ENCODE measurements at places on chromosomes 2 and 18. TPM values are rescaled to one million over a fixed set of nuclear protein-coding genes. Genes with fewer than 3 reads are reported as not detected.

Gene REG1B
- total RNA-seq, result not detected

Gene B3GNT7
- 0.63 TPM for total RNA-seq

Gene NEURL3
- total RNA-seq, result 1.2 TPM

- no peak for DNase-seq
Measured at GRCh38 chr18:32021756-32022564, 3.3 kb downstream of the RNF125 start.

Gene FSHR
- not detected for total RNA-seq

Gene LYPD6
- total RNA-seq, result 8.5 TPM

DNA sequence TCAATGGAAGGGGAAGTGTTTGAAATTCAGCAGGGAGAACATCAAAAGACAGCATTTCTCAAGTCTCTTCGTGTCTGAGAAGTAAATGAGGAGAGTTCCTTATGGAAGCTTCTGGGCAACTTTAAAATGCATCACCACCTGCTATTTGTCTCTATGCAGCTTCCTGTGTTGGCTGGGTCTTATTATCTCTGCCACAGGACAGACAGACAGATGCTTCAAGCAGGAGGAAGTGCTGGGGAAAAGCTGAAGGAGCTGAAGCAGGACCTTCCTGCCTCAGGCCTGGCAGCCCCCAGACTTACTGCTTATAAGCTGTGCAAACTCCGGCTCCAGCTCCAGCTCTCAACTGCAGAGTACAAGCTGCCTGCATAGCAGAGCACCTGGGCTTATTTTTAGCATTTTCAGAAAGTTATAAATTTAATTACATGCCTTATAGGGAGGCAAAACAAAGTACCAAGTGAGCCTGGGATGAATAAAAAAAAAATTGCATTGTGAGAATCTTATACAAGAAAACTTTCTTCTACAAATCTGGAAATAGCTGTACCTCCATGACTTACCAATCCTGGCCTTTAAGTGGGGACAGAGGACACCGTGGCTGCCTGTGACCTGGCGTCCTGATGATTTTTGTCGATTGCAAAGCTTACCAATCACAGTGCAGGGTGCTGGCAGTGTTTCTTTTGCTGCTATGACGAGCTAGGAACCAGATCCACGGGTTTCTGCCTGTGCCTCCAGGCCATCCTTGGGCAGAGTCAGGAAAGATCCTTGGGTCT lies 206.3 kb downstream of the SEPTIN10 start:
- DNase-seq, result no peak

- no peak for DNase-seq
Measured at GRCh38 chr18:4248686-4249085, 206.4 kb downstream of the DLGAP1 start.

DNA sequence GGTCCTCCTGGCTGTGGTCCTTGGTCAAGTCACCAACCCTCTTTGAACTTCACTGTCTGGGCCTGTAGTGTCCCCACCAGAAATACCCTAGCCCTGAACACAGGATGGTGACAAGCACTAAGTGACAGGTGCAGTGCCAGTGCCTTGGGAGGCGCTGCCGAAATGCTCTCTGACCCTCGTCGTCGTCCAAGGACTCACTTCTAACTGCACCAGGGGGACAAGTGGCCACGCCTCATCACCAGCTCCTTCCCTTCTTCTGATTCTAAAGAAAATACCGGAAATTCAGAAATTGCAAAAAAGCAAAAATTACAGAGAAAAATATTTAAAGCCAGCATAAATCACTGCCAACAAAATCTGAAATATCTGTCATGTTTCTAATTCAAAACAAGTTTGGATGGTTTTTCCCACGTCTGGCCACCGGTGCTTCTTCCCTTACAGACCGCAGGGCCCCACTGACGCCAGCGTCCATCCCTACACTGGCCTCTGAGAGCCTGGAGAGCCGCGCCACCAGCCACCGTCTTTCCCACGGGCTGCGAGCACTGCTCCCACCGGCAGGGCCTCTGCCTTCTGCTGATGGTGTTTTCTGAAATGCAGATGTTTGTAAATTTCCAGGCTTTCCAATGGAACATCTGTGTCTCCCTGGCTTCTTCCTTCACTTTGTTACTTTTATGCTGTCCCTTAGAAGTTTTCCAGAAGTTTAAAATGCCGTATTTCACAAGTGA lies 37.4 kb upstream of the GPC1 start:
- no peak for DNase-seq

Gene CCBE1
- total RNA-seq, result 6.5 TPM

Gene FAM237A
- not detected for total RNA-seq

GRCh38 chr18:2304378-2305175 lies 266.7 kb downstream of the METTL4 start:
- no peak for DNase-seq

- DNase-seq, result no peak
Measured at GRCh38 chr2:212595036-212595654, 56.5 kb upstream of the ERBB4 start.

Gene UPP2
- not detected for total RNA-seq

Gene TMEM17
- total RNA-seq, result 1.4 TPM

- no peak for DNase-seq
Measured at GRCh38 chr2:196372276-196372809, 201.0 kb upstream of the STK17B start.

GRCh38 chr2:161250864-161251436 lies 57.3 kb upstream of the PSMD14 start:
- peak; percentile 63 for DNase-seq

GRCh38 chr2:191857886-191858285 lies 11.0 kb upstream of the CAVIN2 start:
- no peak for DNase-seq

- peak; percentile 64 for DNase-seq
Measured at GRCh38 chr2:56522605-56523089, 338.9 kb downstream of the CCDC85A start.

Gene EPHA4
- total RNA-seq, result 5.1 TPM

Gene SIX2
- total RNA-seq, result 12.2 TPM

Gene METTL5
- 107 TPM for total RNA-seq

DNA sequence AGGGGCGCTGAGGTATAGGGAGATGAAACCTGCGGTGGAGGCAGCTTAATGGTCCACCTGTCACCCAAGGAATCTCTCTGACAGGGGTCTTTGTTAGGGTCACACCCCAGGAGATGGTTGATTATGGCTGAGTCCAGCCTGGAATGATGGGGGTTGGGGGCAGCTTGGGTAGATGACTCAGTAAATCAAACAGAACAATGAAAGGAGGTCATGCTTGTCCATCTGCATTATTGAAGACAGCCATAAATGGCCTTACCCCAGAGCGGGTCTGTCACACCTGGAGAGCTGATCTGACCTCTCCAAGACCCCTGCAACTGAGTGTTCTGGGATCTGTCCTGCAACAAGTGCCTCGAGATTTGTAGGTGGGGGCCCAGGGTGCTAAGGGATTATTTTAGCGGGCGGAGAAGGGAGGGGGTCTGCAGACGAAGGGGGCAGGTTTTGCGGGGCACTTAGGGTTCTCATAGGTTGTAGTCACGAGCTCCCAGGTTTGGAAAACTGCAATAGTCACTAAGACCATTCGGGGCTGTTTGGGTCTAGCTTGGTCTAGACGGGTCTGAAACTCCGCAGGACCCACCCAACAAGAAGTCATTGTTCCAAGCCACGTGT lies 771 bp upstream of the IGFBP2 start:
- no peak for DNase-seq

Gene PARD3B
- total RNA-seq, result 1.3 TPM

Gene KCNG2
- not detected for total RNA-seq

GRCh38 chr2:168030862-168031624 lies 216.4 kb downstream of the STK39 start:
- peak; percentile 11 for DNase-seq

DNA sequence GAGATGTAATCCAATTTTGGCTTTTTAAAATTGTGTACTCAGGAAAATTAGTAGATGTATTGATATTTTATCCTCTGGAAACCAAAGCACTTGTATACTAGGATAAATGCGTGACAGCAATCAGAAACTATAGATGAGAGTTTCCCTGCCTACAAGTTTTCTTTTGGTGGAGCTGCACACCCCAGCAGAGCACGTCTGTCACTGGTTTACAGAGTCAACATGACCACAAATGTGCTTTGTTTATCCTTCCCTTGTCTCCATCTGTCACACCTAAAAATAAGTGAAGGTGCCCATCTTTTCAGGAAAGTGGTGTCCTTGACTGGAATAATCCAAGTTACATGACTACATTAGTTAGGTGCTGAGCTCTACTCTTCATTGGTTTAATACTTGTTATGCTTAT lies 210.4 kb upstream of the DSEL start:
- DNase-seq, result no peak

DNA sequence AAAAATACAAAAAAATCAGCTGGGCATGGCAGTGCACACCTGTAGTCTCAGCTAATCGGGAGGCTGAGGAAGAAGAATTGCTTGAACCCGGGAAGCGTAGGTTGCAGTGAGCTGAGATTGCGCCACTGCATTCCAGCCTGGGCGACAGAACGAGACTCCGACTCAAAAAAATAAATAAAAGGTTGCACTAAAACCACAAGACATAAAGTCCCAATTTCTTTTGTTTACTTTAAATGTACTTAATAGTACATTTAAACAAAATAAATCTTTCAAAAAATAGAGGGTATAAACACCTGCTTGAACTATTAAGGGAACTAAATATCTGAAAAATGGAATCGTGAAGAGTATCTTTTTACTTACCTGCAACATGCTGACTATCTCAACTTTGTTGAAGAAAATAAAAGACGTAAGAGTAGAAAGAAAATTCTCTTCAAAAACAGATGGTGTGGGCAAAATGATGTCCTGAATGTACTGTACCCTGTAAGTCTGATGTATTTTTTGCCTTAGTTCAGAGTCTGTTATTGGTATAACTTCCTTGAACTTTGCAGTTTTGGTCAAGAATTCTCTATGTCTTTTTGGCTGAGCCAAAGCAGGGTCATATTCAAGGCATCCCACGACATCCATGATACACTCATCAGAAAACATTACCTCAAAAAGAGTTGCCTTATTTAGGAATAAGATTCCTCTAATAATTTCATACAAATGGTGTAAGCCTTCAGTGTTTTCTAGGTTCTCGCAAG lies 19.2 kb downstream of the PPP4R3B start:
- DNase-seq, result no peak

- no peak for DNase-seq
Measured at GRCh38 chr2:129491308-129491707, 488.2 kb upstream of the RAB6C start.

DNA sequence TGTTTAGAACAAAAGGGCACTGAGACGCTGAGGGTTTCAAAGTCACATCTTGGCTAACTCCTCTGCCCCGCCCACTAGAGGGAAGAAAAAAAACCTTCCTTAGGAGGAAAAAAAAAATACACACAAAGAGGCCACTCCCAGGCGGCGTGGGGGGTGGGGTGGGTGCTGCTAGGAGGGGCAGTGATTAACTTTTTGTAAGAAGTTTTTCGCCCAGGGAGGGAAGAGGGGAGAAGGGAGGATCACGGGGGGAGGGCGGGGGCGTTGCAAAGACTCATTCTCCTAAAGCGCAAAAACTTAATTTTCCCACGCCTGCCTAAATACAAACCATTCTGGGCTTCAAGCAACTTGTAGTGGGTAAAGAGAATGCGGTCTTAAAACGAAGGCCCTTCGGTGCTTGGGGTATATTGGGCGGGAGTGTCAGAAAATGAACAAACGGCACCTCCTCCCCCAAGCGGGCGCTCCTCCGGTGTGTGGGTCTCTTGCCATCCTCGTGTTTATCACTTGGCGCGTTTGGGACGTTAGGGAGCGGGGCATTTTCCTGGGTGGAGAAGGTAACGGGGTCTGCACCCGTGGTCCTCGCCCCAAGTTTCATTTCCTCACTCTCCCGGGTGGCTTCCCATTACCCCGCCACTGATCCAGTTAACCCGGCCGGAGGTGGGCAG lies 1.7 kb downstream of the CXCR4 start:
- DNase-seq, result peak; percentile 68

- DNase-seq, result no peak
Measured at GRCh38 chr18:62839874-62840713, 124.8 kb downstream of the PHLPP1 start.

GRCh38 chr2:206045251-206045650 lies 40.7 kb downstream of the INO80D start:
- DNase-seq, result no peak
